ENCODE measurements at places on chromosomes 7 and 10.

DNA sequence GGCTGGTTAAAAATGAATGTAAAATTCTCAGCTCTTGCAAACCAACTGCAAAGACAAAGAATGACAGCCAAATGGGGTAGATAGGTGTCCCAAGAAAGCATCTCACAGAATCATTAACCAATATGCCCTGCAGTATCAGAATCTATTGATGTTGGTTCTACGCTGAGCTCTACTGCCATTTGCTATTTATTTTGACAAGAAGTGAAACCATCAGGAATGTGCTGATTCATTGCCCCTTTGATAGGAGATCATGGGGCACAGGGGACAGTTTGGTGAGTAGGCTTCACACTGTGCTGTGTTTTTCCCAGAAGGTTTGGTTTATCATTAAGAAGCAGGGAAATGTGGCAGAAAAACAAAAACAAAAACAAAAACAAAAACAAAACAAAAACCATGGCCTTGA is 19.4 kb upstream of the CDC14C start:
- no peaks in the 10 kb centered on the region for H3K4me1 ChIP-seq
- no peak for DNase-seq
- no peak overlapping the region for H3K4me3 ChIP-seq
- no peaks in the 10 kb centered on the region for H3K36me3 ChIP-seq

DNA sequence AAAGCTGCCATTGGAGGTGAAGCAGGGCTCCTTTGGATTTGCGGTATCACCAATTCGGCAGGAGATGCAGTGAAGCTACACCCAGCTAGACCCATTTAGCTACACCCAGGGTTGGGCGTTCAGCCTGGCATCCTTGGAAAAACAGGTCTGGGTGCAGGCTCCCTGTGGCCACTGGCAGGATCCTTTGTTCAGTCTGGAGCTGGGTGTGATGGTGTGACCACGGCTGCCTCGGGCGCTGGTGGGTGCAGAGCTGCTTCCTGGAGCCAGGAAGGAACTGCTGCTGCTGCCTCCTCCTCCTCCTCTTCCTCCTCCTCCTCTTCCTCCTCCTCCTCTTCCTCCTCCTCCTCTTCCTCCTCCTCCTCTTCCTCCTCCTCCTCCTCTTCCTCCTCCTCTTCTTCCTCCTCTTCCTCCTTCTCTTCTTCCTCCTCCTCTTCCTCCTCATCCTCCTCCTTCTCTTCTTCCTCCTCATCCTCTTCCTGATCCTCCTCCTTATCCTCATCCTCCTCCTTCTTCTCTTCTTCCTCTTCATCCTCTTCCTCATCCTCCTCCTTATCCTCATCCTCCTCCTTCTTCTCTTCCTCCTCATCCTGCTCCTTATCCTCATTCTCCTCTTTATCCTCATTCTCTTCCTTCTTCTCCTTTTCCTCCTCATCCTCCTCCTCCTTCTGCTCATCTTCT is 84.0 kb downstream of the GRK5 start:
- DNase-seq, result no peak
- no peaks in the 10 kb centered on the region for H3K27me3 ChIP-seq
- no peaks in the 10 kb centered on the region for H3K36me3 ChIP-seq
- no peak overlapping the region for H3K27ac ChIP-seq
- H3K4me3 ChIP-seq, result no peak overlapping the region

GRCh38 chr10:118472415-118473304 is 122.8 kb downstream of the PRLHR start:
- no peaks in the 10 kb centered on the region for H3K36me3 ChIP-seq
- DNase-seq, result no peak
- H3K27me3 ChIP-seq, result peaks cover 13% of the 10 kb centered on the region
- H3K4me1 ChIP-seq, result no peaks in the 10 kb centered on the region

GRCh38 chr10:88918191-88918905 is 34.2 kb downstream of the ACTA2 start:
- no peak overlapping the region for H3K27ac ChIP-seq
- no peaks in the 10 kb centered on the region for H3K36me3 ChIP-seq
- H3K4me1 ChIP-seq, result no peaks in the 10 kb centered on the region
- H3K27me3 ChIP-seq, result no peaks in the 10 kb centered on the region
- no peak overlapping the region for H3K4me3 ChIP-seq
- DNase-seq, result no peak

DNA sequence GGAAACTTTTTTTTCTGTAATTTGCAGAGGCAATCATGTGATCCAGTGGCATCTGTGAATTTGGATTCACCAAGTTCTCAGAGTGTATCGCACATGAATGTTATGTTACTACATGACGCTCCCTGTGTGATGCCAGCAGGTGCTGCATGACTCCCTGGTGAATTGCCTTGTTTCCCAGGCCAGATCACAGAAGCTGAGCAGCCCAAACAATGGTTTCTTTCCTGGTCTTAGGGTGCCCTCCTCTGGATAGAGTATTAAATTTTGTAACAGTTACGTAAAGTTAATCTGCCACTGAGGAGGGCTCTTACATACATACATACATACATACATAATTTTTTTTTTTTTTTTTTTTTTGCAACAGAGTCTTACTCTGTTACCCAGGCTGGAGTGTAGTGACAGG is 3.6 kb downstream of the ZSCAN21 start:
- H3K4me1 ChIP-seq, result peaks cover 7% of the 10 kb centered on the region
- DNase-seq, result no peak
- H3K27ac ChIP-seq, result no peak overlapping the region
- H3K4me3 ChIP-seq, result no peak overlapping the region

DNA sequence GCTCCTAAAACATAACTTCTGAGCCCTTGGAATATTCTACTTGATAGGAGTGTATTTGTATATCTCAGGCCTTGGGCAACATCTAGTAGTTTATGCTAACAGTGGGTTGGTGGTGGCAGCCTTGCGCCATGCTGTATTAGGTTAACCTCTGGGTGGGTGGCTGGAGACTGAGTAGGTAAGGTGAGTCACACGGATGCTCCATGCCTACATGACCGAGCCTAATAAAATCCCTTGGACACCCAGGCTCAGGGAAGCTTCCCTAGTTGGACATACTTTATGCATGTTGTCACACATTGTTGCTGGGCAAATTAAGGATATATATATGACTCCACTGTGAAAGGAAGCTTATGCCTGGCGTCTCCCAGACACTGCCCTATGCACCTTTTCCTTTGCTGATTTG is 6.0 kb upstream of the DAGLB start:
- no peaks in the 10 kb centered on the region for H3K4me1 ChIP-seq
- no peaks in the 10 kb centered on the region for H3K27me3 ChIP-seq
- no peak for DNase-seq
- H3K4me3 ChIP-seq, result no peak overlapping the region
- no peaks in the 10 kb centered on the region for H3K36me3 ChIP-seq

- no peak for DNase-seq
- H3K27ac ChIP-seq, result no peak overlapping the region
- no peaks in the 10 kb centered on the region for H3K27me3 ChIP-seq
- H3K4me3 ChIP-seq, result no peak overlapping the region
- no peaks in the 10 kb centered on the region for H3K36me3 ChIP-seq
- no peaks in the 10 kb centered on the region for H3K4me1 ChIP-seq
Observed at GRCh38 chr7:40701836-40702551, 567.2 kb downstream of the SUGCT start.

Measured in upper lobe of right lung (tissue), 1 donor.